Astrocyte of the hippocampus (primary cell): ENCODE measurements at places on chromosomes 3 and 15.

- DNase-seq: no peak
Measured at GRCh38 chr3:141082064-141082463, 30.9 kb downstream of the SPSB4 start.

GRCh38 chr3:177464392-177465256 is 267.3 kb upstream of the TBL1XR1 start:
- DNase-seq: no peak

GRCh38 chr3:196563721-196564225 is 4.6 kb downstream of the WDR53 start:
- DNase-seq: peak; percentile 14

DNA sequence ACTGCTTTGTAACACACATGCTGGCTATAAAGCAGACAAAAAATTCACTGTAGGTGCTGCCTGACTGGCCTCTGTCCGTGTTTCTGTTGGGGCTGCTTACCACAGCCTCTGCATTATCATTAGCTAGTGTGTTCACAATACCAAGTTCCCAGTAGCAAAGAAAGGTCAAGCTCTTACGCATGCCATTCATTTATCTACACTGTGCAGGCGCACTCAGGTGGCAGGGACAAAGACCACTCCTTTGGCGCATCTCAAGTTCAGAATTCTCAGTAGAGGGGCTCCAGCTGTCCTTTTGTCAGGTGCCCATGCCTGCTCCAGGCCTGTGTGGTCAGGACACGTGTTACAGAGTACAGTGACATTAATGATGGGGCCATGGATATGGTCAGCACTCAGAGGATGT is 22.3 kb downstream of the MLH1 start:
- DNase-seq: no peak

- peak; percentile 59 for DNase-seq
Measured at GRCh38 chr3:52005571-52005986, 9.9 kb upstream of the RPL29 start.
